Psoas muscle (tissue), 8 donors: ENCODE measurements at places on chromosomes 7 and 10. TPM values are rescaled to one million over a fixed set of nuclear protein-coding genes. Genes with fewer than 3 reads are reported as not detected.
A peak's percentile ranks its signal among the peaks of the same experiment; 100 is the strongest.

FFAR4 gene
- 0.18 TPM for polyA plus RNA-seq

FAM25A gene
- 0.82 TPM for polyA plus RNA-seq

EBF3 gene
- polyA plus RNA-seq = 3.2 TPM

NEUROG3 gene
- not detected for polyA plus RNA-seq

DENND2A gene
- 3.2 TPM for polyA plus RNA-seq

PRKG1 gene
- 4.5 TPM for polyA plus RNA-seq

ERVW-1 gene
- polyA plus RNA-seq = 0.03 TPM

C10orf71 gene
- polyA plus RNA-seq = 30.9 TPM

MAT1A gene
- polyA plus RNA-seq = not detected

COG5 gene
- polyA plus RNA-seq = 6.5 TPM

PILRB gene
- polyA plus RNA-seq = 16.4 TPM

ST8SIA6 gene
- polyA plus RNA-seq = 0.13 TPM

CNOT4 gene
- 10.3 TPM for polyA plus RNA-seq

CALN1 gene
- polyA plus RNA-seq = 0.01 TPM

DNA sequence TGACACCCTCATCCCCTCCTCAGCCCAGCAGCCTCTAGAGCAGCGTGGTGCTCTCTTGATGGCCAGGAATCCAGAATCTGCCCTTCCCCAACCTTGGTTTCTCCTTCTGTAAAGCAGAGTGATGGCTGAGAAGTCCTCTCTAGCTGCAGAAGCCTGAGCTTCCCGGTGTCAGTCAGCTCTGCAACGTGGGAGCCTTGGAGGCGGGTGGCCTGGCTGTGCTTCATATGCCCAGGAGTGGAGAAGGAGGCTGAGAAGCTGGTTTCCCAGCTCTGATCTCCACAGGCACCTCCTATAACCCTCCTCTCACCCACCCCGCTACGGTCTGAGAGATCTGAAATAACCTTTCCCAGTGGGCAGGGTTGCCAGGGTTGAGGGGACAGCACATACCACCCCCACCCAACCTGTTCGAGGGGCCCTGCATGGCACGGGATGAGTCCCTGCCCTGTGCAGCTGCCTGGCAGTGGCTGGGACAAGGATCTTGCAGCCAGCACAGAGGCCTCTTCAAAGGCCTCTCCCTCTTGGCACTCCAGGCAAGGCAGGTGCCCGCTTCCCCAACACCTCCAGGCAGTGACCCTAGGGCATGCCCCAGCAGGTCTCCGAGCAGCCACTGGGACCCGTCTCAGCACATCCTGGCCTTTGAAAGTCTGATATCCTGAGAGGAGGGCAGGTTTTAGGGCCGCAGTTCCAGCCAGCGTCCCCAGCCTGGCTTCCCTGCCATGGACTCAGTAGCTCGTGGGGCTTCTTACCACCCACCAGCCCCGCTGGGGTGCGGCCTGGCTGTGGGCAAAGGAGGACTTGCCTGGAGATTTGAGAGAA lies 18.3 kb upstream of the SLC29A3 start:
- H3K4me3 ChIP-seq = no peak overlapping the region
- H3K27me3 ChIP-seq = no peaks in the 10 kb centered on the region
- no peaks in the 10 kb centered on the region for H3K36me3 ChIP-seq
- DNase-seq = peak; percentile 9
- no peaks in the 10 kb centered on the region for H3K4me1 ChIP-seq
- H3K27ac ChIP-seq = no peak overlapping the region

DNA sequence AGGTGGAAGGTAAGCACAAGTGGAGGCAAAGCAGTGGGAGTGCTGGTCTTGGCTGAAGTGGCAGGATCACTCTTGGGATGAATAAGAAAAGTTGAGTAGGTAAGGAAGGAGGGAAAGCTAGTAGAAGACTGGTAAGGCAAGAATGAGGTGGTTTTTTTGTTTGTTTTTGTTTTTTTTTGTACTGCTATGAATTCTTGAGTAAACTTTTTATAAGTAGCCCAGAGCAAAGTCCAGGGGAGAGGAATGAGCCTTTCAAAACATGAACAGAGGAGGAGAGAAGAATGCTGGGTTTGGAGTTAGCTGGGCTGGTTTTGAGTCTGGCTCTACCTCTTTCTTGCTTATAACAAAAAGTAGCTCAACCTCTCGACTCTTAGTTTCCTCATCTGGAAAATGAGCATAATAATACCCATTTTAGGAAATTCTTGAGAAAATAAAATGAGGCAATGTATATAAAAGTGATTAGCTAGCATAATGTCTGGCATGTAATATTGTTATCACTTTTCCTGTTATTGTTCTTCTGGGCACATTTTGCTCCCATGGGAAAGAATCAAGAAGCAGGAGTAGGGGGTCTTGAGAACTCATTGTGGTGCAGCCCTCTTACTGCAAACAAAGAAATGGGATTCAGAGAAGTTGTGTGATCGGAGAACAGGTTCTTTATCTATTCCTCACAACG lies 24.1 kb upstream of the LRRC17 start:
- no peak overlapping the region for H3K4me3 ChIP-seq
- no peaks in the 10 kb centered on the region for H3K36me3 ChIP-seq
- peaks cover 8% of the 10 kb centered on the region for H3K4me1 ChIP-seq
- no peak overlapping the region for H3K27ac ChIP-seq

GRCh38 chr7:107995184-107996071 lies 7.5 kb downstream of the LAMB1 start:
- no peak for DNase-seq
- no peaks in the 10 kb centered on the region for H3K27me3 ChIP-seq
- H3K4me1 ChIP-seq = no peaks in the 10 kb centered on the region

- DNase-seq = no peak
- no peaks in the 10 kb centered on the region for H3K36me3 ChIP-seq
- no peaks in the 10 kb centered on the region for H3K27me3 ChIP-seq
- H3K4me3 ChIP-seq = no peak overlapping the region
- peaks cover 18% of the 10 kb centered on the region for H3K4me1 ChIP-seq
- H3K27ac ChIP-seq = no peak overlapping the region
Measured at GRCh38 chr7:50739744-50740435, 42.8 kb downstream of the GRB10 start.

DNA sequence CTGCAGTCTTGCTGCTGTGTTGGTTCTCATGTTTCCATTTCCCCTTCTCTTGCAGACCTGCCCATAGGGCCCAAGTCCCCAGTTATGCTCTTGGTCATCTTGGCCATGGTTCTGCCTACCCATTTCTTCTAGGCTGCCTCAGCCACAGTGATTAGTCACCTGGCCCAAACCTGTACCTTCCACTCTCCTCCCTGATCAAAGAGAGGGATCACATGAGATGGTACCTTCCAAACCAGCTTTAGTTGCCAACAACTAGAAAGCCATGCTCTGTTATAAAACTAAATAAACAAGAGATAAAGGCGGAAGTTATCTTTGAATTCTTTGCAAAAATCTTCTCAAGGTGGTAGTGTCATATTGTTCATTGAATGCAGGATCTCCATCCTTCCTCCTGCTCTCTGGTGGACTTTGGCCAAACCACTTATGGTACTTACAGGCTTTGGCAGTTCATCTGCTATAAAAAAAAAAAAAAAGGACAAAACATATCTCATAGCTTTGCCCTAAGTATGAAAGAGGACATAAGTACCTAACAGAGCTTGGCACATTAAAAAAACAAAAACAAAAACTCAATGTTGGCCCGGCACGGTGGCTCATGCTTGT lies 25.8 kb downstream of the TACC2 start:
- peaks cover 64% of the 10 kb centered on the region for H3K4me1 ChIP-seq
- DNase-seq = no peak

- no peaks in the 10 kb centered on the region for H3K27me3 ChIP-seq
- DNase-seq = no peak
- no peaks in the 10 kb centered on the region for H3K4me1 ChIP-seq
- no peak overlapping the region for H3K27ac ChIP-seq
Measured at GRCh38 chr7:152624228-152624627, 51.7 kb downstream of the XRCC2 start.

DNA sequence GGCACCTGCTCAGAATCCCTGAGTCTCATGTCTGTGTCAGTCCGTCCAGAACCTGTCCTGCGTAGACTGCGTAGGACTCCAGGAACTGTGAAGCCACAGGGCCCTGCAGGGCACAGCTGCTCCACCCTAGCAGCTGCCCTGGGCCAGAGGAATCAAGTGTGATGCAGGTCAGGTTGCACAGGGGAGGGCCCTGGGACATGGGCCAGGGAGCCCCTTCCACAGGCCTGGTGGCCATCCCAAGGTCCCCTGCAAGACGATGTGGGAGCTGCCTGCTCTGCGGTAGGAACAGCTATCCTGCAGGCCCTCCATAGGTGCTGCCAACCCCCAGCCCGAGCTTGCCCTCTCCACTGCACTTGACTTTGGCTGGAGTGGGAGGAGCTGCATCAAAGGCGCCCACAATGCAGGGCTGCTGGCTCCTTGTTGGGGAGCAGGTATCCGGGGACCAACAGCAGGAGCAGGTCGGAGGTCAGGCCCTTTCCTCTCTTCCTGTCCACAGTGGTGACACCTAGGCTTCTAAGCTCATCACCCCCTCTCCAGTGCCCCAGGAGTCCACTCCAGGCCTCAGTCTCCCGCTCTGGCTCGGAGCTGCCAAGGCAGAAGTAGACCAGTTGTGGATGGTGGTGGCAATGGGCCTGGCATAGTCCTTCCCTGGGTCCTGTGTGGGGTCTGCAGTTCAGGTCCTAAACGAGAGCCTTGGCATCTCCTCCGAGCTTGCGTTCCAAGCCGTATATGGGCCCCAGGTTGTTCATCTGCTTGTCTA lies 149.1 kb downstream of the MAPK8 start:
- H3K27me3 ChIP-seq = no peaks in the 10 kb centered on the region
- no peak overlapping the region for H3K27ac ChIP-seq
- DNase-seq = no peak
- H3K4me3 ChIP-seq = no peak overlapping the region
- H3K4me1 ChIP-seq = no peaks in the 10 kb centered on the region

- no peak for DNase-seq
- H3K36me3 ChIP-seq = no peaks in the 10 kb centered on the region
- no peak overlapping the region for H3K27ac ChIP-seq
- no peaks in the 10 kb centered on the region for H3K27me3 ChIP-seq
- no peaks in the 10 kb centered on the region for H3K4me1 ChIP-seq
- H3K4me3 ChIP-seq = no peak overlapping the region
Measured at GRCh38 chr7:46126675-46127300, 205.7 kb upstream of the IGFBP3 start.

DNA sequence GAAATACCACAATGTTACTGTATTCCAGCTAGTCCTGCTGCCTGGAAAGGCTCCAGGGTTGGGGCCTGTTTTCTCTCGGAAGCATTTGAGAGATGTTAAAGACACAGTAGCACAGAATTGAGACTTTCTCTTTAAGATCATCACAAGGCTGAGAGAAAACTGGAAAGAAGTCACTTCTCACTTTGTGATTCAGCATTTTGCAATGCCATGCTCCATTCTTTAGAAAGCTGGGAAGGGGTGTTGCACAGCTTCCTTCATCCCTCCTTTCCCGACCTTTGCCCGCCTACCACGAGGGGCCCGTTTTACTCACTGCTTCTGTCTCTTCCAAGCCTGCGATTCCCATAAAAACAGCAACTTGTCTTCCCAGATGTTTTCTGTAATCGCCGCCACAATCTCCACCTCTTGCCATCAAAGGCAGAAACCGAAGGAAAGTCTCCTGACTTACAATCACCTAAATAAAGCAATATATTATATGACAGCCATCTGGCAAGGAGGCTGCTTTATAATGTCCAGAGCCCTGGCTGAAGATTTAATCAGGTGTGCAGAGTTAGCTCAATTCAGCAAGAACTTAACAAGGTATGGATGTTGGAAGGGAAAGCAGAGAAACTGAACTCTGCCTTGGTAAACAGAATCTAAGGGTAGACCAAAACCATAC lies 18.9 kb downstream of the NOD1 start:
- no peak overlapping the region for H3K4me3 ChIP-seq
- peak; percentile 71 for DNase-seq

GRCh38 chr7:149664176-149664575 lies 109.2 kb downstream of the ZNF467 start:
- H3K4me3 ChIP-seq = no peak overlapping the region
- H3K27me3 ChIP-seq = no peaks in the 10 kb centered on the region
- H3K36me3 ChIP-seq = no peaks in the 10 kb centered on the region
- no peak for DNase-seq
- no peak overlapping the region for H3K27ac ChIP-seq

- no peak overlapping the region for H3K4me3 ChIP-seq
- peaks cover 27% of the 10 kb centered on the region for H3K36me3 ChIP-seq
- H3K27me3 ChIP-seq = no peaks in the 10 kb centered on the region
Measured at GRCh38 chr7:55189146-55189766, 170.4 kb downstream of the EGFR start.

GRCh38 chr10:78761311-78761781 lies 307.4 kb upstream of the ZMIZ1 start:
- H3K27me3 ChIP-seq = no peaks in the 10 kb centered on the region
- no peak overlapping the region for H3K27ac ChIP-seq
- no peak for DNase-seq

GRCh38 chr7:19674266-19674960 lies 34.4 kb downstream of the POLR1F start:
- H3K27ac ChIP-seq = no peak overlapping the region
- no peak for DNase-seq
- H3K27me3 ChIP-seq = no peaks in the 10 kb centered on the region
- H3K4me3 ChIP-seq = no peak overlapping the region
- no peaks in the 10 kb centered on the region for H3K36me3 ChIP-seq
- H3K4me1 ChIP-seq = no peaks in the 10 kb centered on the region

DNA sequence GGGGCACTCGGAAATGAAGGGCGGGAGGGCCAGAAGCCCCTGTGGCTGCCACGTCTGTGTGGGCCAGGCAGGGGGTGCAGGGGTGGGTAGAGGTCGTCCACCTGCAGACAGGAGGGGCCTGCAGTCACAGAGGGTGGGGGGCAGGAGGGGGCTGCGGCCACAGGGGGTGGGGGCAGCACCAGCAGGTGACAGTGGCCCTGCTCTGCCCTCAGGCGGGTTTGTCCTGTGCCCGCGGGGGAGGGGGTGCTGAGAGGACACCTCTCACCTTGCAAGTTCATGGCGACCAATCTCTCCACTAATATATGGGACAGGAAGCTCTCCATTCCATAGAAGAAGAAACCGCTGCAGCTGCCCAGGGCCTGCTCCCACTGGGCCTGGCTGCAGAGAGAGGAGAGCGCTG lies 26.6 kb upstream of the NKX6-2 start:
- no peaks in the 10 kb centered on the region for H3K36me3 ChIP-seq
- H3K27ac ChIP-seq = no peak overlapping the region
- H3K4me3 ChIP-seq = no peak overlapping the region
- DNase-seq = no peak
